ENCODE measurements at places on chromosomes 2 and 18. TPM values are rescaled to one million over a fixed set of nuclear protein-coding genes. Genes with fewer than 3 reads are reported as not detected.

CHRNG gene
- not detected for total RNA-seq

MALL gene
- 47.9 TPM for total RNA-seq

GPBAR1 gene
- total RNA-seq, result 0.16 TPM

GALR1 gene
- total RNA-seq, result not detected

WDR35 gene
- 12.1 TPM for total RNA-seq

RAB1A gene
- 59.4 TPM for total RNA-seq

NYAP2 gene
- total RNA-seq, result not detected

DTNB gene
- total RNA-seq, result 4.2 TPM

PSMA8 gene
- not detected for total RNA-seq

All from bladder microvascular endothelial cell (primary cell).